ENCODE measurements at places on chromosomes 6 and 20.

DNA sequence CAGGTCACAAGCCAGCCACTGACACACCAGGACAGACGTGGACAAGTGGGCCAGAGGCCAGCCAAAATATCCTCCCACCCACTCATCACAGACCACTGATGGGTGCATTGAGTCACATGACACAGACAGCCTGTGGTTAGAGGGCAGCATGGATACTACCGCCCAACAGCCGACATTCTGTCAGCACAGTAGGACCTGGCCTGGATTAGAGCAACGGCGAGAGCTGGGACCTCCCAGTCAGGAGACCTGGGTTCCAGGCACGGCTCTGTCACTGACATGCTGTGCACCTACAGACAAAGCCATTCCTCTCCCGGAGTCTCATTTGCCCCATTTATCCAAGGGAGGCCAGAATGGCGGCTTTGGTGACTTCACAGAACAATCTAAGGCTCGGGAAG, 8.0 kb downstream of the ZNF335 start:
- no peak for DNase-seq

- DNase-seq, result no peak
These were observed 47.3 kb upstream of the STXBP5 start for GRCh38 chr6:147156799-147157382.

DNA sequence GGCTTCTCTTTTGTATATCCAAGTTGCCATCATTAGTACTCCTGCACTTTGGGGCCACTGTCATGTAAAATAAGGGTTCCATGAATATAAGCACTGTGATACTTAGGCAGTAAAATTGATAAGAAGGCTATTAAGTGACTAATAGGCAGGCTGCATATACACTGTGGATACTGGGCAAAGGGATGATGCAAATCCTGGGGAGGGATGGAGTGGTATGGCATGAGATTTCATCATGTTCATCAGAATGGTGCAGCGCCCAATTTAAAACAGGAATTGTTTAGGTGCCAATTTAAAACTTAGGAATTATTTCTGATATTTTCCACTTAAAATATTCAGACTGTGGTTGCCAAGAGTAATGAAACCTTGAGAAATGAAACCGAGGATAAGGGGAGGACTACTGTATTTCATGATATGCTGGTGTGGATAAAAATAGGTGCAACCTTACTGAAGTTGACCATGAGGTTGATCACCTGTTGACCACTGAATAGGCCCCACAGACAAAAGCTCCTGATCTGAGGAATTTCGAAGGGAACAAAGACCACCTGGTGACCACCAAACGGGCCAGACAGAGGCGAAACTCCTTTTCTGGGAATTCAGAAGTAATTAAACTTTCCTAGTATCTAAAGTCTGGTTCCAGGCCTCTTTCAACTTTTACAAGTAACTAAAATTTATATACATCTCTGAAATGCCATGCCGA, 4.9 kb upstream of the TRIM39 start:
- no peak for DNase-seq

DNA sequence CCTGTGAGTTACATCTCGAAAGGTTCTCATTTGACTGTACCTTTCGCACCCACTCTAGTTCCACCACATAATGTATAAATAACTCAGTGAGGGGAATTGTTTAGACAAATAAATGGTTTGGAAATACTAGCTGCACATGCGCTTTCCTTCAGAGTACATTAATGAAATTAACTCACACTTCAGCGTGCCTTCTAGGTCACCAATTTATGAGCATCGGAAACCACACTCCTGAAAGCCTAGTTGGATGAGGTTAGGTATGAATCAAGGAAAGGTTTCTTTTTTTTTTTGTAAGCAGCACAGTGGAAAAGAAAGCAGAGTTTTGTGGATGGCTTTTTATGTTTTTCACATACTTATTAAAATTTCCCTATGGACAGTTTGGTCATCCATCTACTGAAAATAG, 247.8 kb upstream of the TCF21 start:
- no peak for DNase-seq

DNA sequence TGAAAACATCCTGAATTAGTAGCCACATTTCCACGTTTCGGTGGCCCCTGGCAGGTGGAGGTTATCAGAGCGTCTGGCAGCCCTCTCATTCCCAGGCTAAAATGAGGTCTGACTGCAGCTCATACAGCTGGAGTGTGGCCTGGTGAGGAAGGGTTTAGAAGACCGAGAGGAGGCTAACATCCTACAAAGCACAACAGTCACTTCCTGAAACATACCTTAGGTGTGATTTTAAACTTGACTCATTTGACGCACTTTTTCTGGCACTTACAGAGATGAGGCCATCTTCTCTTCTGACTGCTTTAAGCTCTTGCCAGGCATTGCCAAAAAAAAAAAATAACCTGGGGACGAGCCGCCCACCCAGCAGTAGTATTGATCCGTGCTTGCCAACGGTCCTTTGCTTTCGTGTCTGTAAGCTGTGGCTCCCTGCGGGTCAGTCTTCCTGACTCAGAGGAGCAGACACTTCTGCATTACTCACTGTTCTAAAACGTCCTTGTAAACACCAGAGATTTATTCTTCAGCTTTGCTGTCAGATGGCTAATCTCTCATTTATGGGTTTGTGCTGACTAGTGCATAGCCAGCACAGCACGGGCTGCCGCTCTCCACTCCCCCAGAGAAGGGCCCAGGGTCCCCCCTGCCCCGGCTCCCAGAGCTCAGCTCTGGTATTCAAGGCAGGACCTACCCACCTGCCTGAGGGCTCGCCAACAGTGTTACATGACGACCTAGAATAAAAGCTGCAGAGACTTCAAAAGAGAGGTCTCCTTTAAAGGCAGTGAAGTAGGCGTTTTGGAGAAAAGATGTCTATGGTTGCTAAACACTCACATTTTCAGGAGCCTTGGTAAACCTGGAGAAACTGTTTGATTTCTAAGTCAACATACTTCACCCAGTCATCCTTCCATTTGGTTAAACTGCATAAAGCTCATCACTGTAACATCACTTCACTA, 78.5 kb upstream of the FRMD1 start:
- no peak for DNase-seq

DNA sequence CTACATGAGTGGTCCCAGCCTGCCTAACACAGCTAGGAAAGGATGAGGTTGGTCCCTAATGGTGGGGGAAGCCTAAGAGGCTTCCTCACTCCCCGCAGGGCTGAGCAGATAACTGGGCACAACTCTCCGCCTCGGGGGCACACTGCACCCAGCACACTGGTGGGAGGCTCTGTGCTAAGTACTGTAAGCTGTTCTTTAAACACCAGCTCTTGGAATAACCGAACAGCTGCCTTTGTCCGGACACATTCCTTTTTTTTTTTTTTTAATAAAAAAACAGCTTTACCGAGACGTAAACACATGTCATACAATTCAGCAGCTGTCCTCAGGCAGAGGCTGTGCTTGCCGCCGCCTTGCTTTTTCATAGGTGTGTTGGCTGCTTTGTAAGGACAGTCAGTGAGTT, 6.9 kb downstream of the PSMG4 start:
- DNase-seq, result no peak

DNA sequence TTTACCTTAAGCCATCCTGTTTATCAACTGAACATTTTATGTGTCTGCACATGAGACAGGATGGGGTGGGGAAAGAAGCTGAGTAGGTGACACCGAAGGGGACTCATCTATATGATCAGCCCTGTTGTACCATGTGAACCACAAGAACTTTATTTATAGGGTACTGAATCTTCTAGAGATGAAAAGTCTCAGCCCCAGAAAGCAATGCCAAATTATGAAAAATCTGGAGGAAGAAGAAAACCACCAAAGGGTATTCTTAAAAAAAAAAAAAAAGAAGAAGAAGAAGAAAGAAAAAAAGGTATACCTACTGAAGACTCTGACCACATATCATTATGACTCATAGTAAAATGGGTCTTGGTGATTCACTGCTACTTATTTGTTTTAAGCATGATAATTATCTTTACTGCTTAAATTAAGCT, 39.8 kb upstream of the HBS1L start:
- DNase-seq, result peak; percentile 85

DNA sequence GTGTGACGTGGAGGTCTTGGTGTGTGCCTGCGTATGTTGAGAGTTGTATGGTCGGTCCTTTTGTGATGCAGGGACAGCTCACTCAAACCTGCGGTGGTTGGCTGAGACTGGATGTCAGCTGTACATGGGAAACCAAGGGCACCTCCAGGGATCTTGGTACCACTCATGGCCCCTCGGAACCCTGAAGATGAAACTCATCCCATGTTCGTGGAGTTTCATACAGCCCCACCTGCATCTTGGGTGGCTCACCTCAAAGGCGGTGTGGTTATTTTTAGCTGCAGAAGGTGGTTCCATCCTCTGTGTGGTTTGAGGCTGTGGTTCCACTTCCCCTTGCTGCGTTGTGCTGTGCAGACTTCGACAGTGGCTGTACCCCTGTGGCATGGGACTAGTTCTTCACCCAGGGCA, 52.6 kb upstream of the SLC22A1 start:
- DNase-seq, result peak; percentile 31

DNA sequence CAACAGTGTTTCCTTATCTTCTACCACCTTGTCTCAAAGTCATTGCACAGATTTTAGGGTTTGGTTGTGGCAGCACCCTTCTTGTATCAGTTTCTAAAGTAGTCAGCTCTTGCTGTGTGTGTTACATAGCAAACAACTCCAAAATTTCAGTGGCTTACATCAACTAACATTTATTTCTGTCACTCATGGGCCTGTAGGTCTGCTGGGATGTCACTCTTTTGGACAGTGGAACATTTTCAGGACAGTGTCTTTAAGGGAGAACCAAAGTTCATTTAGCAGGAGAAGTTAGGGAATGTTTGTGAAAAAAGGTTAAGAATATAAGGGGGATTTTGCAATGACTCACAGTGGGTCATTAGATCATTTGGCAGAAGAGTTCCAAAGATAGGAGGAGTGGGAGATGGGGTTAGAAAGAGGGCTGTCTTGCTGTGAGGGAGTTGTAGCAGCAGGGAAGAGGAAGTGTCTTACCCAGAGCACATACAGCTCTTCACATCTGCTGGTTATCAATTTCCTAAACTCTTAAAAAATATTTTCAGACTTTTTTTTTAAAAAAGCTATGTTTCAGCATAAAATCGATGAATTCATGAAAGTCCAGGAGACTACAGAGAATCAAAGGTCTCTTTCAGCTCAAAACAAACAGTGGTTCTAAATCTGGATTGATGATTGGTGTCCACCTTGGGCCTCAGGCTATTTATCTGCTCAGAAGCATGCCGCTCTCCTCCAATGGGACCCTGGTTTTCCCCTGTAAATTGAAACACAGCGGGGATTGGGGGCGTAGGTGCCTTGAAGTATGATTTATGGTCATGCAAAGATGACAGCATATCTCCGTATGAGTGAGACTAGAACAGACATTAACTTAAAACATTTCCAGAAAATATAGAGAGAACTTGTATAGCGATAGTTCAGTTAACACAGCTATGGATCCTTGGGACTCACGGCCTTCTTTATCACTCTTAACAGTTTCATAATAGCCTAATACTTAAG, 117.3 kb downstream of the B3GAT2 start:
- no peak for DNase-seq

DNA sequence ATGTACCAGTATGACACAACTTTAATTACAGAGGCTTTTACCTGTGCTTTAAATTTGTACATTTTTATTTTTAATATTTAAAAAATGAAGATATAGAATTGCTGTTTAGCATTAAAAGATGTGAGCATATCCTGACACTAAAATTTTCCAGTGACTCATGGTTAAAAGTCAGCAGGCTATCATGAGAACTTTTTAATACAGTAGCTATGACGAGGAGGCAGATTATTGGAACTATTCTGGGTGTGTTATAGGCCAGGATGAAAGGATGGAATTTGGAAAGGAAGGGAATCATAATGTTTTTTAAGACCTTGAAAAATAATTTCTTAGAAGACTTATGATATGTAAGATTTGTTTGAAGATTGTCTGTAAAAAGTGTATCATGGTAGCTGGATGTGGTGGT, 91.0 kb downstream of the GFRA4 start:
- no peak for DNase-seq

- no peak for DNase-seq
These were observed 1.3 kb downstream of the ZNF76 start for GRCh38 chr6:35260591-35261570.

GRCh38 chr20:31968291-31969126, 558 bp downstream of the XKR7 start:
- peak; percentile 76 for DNase-seq

GRCh38 chr6:117233145-117233544, 32.2 kb upstream of the VGLL2 start:
- DNase-seq, result no peak

- no peak for DNase-seq
These were observed 28.6 kb upstream of the OLIG3 start for GRCh38 chr6:137522831-137523230.

GRCh38 chr6:144737998-144738397, 452.9 kb downstream of the UTRN start:
- DNase-seq, result no peak

- DNase-seq, result no peak
These were observed 27.3 kb upstream of the ZBTB24 start for GRCh38 chr6:109510358-109510757.

- no peak for DNase-seq
These were observed 77.8 kb downstream of the VIP start for GRCh38 chr6:152828431-152828830.

- peak; percentile 43 for DNase-seq
These were observed 637 bp downstream of the TFB1M start for GRCh38 chr6:155313602-155314091.

GRCh38 chr6:143575901-143576426, 64.4 kb upstream of the FUCA2 start:
- no peak for DNase-seq

DNA sequence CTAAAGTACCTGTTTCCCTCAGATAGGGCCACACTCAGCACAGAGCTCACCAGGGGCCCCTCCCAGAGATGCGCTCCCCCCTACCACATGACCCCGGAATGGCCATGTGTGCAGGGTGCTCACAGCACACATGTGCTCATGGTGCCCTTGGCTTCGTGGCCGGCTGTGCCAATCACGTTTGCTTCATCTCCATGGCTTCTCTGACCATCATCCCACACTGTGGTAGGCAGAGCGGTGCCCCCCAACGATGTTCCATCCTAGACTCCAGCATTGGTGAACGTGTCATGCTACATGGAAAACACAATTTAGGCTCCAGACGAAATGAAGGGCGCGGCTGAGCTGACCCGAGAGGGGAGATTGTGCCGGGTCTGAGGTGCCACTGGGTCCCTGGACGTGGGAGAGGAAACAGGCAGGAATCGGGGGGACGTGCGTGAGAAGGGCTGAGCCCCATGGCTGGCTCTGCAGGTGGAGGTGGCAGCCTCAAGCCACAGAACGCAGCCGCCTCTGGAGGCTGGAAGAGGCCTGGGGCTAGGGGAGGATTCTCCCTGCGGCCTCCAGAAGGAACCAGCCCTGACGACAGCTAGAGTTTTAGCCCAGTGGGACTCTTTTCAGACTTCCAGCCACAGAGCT, 126.5 kb downstream of the DLL1 start:
- no peak for DNase-seq

DNA sequence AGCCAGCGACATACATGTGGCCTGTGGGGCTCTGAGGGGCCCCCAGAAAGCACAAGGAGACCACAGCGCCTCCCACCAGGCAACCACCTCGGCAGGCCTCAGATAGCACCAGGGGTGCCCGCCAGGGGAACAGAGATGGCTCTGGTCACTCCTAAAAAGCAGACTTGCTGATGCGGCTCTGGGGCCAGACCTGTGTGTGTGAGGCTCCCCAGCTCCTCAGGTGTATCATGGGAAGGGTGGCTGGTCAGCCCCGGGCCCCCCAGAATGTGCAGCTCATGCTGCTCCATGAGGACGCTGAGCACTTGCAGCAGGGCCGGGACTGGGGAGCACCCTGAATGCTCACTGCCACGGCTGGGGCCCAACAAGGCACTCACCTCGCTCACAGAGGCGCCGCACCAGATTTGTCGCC, 60.2 kb downstream of the PYGB start:
- no peak for DNase-seq
